ENCODE measurements at places on chromosomes 13 and 19.
A peak's percentile ranks its signal among the peaks of the same experiment; 100 is the strongest.

GRCh38 chr13:19056355-19056880 lies 125.2 kb downstream of the TUBA3C start:
- DNase-seq: no peak

GRCh38 chr19:2854849-2855248 lies 12.3 kb upstream of the ZNF556 start:
- no peak for DNase-seq

DNA sequence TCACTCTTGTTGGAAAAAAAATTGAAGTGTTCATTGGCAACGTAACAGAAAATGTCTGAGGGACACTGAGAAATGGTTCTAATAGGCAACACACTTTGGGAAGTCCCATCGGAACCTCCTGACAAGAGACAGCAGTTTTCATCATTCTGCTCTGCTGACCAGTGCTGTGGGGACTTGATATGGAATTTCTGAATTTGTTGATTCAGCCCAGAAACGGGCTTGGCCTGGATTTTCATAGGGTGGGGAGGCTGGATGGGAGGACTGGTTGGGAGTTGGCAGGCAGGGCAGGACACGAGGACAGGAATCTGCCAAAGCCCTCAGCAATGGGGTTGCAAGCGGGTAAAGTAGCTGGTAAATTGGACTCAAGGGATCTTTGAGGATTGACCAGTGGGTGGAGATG lies 96.5 kb downstream of the DCT start:
- no peak for DNase-seq

- DNase-seq: no peak
Measured at GRCh38 chr19:18427080-18427742, 8.0 kb downstream of the SSBP4 start.

DNA sequence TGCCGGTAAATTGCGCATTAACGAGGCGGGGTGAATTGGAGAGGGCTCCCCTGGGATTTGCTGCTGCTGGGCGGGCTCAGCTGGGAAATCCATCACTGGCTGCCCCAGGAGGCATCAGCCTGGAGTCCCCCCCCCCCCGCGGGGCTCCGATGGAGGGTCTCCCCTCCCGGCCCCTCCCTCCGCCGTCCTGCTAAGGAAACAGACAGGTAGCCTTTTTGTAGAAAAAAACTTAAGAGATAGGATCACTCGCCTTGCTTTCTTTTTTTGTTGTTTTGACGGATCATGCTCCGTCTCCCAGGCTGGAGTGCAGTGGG lies 6.8 kb downstream of the TLE6 start:
- DNase-seq: no peak

- DNase-seq: no peak
Measured at GRCh38 chr13:83810136-83810535, 72.1 kb downstream of the SLITRK1 start.

DNA sequence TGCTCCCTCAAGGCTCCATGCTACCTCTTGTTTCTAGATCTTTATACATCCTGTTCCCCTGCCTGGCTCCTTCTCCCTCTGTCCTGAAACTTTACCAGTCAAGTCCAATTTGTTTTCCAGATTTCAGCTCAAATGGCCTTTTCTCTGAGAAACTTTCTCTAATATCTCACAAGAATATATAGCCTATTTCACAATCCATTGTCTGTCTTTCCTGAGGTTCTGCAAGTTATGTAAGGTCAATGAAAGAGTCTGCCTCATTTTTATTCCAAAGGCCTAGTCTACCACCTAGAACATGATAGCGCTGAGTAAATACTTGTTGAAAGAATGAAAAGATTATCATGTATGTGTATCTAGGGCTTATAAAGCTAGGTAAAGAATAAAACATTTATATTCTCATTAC lies 348.8 kb downstream of the SPRY2 start:
- no peak for DNase-seq

GRCh38 chr13:40401911-40402776 lies 264.3 kb downstream of the FOXO1 start:
- no peak for DNase-seq

- DNase-seq: no peak
Measured at GRCh38 chr13:107886118-107886517, 329.2 kb downstream of the LIG4 start.

GRCh38 chr19:35462476-35462953 lies 14.5 kb downstream of the FFAR2 start:
- peak; percentile 89 for DNase-seq

DNA sequence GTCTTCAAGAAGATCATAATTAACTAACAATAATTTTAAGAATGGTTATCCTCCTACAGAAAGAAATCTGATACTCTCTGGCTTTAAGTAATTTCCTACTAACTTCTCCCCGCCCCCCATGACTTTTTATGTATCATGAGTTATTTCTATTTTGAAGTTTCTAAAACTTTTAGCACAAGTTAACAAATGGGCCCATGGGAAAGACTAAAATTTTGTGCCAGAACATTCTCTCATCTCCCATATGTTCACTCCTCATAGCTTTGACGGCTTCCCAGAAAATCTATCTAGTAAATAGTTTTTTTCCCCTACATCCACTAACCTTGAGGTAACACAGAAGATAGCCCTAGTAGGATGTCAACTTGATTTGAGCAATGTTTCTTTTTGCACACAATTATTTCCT lies 148.3 kb downstream of the POSTN start:
- DNase-seq: no peak

DNA sequence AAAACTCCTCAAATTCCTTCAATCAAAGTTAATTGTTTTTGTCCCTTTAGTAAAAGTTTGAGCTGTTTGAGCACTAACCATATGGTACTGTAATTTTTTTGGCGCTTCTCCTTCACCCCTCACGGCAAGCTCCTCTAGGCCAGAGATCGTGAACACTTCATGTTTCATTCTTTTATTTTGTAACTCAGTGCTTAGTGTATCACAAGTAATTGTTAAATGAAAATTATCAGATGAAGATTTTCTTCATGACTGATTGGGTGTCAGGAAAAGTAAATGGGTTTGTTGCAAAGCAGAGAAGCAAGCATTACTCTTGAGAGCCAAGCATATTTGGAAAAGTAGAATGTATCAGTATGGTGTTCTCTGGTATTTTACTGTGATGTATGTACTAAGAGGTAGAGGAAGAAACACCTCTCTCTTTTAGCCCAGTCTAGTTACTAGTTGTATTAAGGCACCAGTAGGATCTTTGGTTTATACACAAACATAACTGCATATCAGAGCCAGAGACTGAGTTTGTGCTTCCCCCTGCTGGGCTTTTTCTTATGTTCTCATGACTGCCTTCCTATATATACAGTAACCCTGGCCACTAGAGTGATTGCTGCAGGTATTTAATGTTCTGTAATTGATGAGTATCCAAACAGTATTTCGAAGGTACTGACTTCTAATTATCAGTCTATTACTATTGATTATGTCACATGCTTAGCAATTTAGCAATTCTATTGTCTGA lies 202.3 kb upstream of the KLHL1 start:
- DNase-seq: peak; percentile 32

- DNase-seq: no peak
Measured at GRCh38 chr19:44675521-44675920, 4.2 kb downstream of the CEACAM19 start.

- no peak for DNase-seq
Measured at GRCh38 chr19:45202637-45203036, 24.1 kb downstream of the BLOC1S3 start.

- no peak for DNase-seq
Measured at GRCh38 chr19:14370169-14370939, 10.9 kb upstream of the ADGRE5 start.

DNA sequence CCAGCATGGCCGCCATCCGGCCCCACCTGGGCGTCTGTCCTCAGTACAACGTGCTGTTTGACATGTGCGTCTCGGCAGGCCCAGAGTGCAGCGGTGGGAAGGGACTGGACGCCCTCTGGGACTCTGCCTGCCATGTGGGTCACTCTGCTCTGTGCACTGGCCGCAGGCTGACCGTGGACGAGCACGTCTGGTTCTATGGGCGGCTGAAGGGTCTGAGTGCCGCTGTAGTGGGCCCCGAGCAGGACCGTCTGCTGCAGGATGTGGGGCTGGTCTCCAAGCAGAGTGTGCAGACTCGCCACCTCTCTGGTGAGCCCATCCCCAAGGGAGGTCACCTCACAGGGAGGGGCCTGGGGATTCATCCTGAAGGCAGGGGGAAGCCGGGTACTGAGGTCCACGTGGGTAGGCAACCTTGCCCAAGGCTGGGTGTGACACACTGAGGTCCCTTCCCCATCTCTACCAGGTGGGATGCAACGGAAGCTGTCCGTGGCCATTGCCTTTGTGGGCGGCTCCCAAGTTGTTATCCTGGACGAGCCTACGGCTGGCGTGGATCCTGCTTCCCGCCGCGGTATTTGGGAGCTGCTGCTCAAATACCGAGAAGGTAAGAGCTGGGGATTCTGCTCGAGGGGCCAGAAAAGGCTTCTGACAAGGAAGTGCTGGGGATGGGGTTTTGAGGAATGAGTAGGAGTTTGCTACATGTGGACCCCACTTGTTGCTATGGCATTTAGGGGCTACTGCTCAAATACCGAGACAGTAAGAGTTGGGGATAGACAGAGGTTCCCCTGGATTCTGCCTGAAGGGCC lies 11.3 kb downstream of the ABCA7 start:
- DNase-seq: no peak

DNA sequence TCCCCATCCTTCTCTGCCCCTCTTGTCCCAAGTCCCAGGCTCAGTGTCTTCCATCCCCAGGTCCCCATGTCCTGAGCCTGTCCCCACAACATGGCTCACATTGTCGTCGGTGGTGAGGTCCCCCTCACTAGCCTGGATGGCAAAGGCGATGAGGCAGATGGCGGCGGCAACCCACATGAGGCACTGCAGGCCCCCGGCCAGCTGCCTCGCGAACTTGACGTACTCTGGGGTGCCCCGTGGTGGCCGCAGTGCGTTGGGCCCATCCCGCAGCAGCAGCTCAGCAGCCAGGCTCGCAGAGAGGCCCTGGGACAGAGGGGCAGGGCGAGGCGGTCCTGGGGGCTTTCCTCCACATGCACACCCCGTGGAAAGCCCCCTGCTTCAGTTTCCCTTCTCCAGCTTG lies 1.1 kb downstream of the ATP4A start:
- no peak for DNase-seq

DNA sequence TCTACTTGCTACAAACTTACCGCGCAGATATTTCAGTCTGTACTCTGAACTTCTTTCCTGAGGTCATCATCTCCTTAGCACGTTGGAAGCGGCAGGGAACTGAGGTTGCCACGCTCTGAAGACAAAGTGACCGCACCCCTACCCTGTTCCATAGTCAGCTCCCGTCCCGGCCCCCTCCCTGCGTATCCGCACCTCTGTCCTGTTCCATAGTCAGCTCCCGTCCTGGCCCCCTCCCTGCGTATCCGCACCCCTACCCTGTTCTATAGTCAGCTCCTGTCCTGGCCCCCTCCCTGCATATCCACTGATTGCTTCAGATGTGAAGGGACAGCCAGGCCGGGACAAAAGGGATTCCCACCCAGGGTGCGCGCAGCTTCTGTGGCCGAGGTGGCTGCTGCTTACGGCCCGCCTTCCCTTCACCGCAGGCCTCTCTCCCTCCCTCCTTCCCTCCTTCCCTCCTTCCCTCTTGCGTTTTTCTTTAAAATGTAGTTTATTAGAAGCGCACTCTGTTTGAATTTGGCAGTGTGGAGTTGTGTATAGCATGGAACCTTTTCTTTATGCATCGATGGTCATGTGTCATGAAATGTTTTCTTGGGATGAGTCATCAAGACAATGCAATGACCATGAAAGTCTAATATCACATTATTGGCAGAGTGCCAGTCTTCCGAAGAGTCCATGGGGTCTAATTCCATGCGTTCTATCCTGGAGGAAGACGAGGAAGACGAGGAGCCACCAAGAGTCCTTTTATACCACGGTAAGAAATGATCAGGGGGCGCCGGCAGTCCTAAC lies 21.9 kb upstream of the NDUFS7 start:
- DNase-seq: no peak

DNA sequence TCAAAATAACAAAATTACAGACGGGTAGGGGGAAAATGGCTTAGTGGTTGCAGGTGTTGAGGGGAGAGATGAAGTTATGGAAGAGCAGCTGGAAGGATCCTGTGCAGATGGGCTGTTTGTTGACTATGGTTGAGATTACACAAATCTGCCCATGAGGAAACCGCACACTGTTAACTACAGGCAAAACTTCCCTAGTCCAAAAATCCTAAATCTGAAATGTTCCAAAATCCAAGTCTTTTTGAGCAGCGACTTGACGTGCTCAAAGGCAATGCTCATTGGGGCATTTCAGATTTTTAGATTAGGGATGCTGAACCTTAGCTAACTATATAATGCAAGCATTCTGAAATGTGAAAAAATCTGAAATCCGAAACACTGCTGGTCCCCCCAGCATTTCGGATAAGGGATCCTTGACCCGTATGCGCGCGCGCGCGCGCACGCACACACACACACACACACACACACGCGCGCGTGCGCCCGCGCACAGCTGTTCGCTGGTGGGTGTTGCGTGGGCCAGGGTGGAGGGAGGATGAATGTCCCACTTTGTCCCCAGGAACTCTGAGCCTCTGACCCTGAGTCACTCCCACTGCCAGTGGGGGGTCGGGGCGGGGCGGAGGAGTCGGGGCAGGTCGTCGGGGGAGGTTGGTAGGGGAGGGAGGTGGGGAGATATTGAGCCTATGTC lies 6.8 kb downstream of the F2RL3 start:
- no peak for DNase-seq

GRCh38 chr19:5251096-5252065 lies 89.2 kb downstream of the PTPRS start:
- DNase-seq: no peak

- DNase-seq: no peak
Measured at GRCh38 chr19:55189403-55189835, 9.3 kb upstream of the SYT5 start.

DNA sequence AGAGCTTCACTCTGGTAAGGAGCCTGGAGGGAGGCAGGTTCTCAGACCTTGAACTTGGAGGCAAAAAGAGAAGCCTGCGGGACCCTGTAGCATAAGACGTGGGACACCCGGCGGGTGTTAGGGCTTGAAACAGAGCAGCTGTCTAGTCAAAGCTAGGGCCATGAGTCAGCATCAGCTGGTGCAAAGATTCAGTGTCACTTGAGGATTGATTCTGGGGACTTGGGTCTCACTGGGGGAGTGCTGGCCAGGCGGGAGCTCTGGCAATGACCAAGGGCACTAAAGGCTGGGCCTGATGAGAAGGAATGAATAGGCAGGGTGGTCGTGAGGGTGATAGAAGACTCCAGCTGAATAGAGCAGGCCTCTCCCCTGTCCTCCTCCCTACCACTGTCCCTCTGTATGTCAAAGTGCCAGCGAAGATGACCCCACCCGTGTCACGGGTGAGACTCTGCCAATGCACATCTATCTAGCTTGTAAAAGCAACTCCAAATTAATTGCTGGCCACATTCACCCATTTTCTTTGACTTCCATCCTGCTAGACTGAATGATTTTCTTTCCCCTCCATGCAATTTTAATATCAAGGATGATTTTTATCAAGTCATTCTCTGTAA lies 97.1 kb downstream of the MBNL2 start:
- no peak for DNase-seq

DNA sequence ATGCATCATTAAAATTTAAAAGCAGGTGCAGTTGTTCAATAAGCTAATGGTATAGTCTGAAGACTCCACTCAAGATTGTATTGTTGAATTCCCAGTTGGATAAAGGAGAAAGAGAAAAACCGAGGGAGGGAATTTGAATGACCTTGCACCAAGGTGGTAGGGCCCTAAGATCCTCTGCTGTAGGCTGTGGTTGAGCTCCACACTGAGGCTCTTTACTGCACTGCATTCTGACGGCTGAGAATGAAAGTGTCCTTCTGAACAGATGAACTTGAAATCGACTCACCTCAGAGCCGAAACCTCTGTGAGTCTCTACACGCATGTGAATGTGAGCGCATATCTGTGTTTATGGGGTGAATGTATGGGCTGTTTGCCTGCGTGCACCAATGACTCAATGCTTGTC lies 388.9 kb upstream of the DACH1 start:
- peak; percentile 61 for DNase-seq

- DNase-seq: no peak
Measured at GRCh38 chr13:93467175-93467574, 240.6 kb downstream of the GPC6 start.
